ENCODE measurements at places on chromosomes 12 and 14. TPM values are rescaled to one million over a fixed set of nuclear protein-coding genes. Genes with fewer than 3 reads are reported as not detected.
A peak's percentile ranks its signal among the peaks of the same experiment; 100 is the strongest.

DNA sequence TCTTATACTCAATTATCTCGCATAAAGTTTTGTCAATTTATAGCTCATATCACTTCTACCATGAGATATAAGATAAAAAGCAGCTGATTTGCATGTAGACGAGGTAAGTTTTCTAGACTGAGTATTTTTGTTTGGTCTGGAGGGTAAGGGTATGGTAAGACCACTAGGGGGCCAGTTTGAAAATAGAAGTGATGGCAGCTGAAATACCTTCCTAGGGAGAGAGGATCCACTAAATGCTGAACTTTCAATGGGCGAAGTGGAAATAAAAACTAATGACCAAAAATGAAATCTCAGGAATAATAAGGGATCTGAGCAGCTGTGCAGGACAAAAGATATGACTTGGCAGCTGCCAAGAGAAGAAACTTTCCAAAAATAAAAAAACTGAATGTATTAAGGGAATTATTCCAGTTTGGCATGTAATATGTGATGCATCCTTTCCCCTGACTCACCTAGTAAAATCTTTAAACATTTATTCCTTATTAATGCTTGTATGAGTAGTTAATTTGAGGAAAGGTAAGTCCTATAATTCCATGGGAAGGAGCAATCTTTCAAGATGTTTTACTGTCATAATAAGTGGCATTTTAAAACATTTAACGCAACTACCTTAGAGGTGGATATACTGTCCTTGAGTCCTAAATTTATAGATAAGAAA is 754.5 kb downstream of the C12orf50 start:
- DNase-seq = no peak

- DNase-seq = no peak
Measured at GRCh38 chr14:78445275-78445674, 275.1 kb downstream of the NRXN3 start.

- DNase-seq = no peak
Measured at GRCh38 chr14:91883753-91884152, 16.4 kb upstream of the TC2N start.

GRCh38 chr14:75748336-75748735 is 87.3 kb downstream of the TTLL5 start:
- DNase-seq = no peak

DNA sequence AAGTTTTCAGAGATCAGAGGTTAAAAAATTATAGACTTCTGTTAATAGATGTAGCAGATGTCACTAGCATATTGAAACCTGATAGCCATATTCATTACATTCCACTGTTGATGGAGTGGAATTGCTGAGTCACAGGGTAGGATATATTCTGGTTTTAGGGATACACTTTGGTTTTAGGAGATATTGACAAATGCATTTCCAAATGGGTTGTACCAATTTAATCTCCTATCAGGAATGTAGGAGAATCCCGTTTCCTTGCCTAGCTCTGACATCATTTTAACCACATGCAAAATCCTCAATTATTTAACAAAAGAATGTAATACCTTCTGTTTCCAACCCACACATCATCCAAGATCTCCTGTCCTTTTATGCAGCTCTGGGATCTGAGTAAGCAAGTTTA is 30.7 kb upstream of the ESR2 start:
- DNase-seq = no peak

DNA sequence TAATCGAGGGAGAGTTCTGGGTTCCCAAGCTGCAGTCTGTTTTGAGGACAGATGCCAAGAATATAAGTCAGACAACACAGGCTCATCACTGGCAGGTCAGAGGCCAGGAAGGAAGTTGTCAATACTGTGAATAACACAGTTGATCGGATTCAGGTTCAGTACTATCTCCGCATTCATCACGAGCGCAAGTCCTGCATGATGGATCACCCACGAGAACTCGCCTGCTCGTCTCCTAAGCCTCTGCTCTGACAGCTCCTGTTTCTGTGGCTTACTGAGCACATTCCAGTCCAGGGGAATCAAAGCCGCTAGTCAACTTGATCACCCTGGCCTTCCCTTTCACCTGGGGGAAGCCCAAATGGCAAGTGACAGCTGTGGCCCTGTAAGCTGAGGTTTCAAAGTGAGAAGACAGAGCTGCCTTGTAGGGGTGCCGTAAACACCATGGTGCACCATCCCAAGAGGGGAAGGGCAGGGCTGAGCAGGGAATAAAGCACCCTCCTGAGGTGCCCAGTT is 60.1 kb upstream of the DICER1 start:
- DNase-seq = no peak

GRCh38 chr12:92871116-92871515 is 58.0 kb downstream of the EEA1 start:
- DNase-seq = no peak

DNA sequence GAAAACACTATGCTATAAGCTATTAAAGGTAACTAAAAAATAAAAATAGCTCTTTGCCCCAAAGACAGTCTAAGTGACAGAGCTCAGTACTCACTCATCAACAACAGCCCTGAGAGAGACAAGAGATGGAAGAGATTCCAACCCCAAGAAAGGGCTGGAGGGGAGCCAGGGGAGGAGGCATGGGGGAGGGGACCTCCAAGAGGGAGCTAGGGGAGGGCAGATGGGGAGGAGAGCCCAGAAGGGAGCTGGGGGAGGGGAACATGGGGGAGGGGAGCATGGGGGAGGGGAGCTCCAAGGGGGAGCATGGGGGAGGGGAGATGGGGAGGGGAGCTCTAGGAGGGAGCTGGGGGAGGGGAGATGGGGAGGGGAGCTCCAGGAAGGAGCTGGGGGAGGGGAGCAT is 7.7 kb downstream of the SSH1 start:
- no peak for DNase-seq

GRCh38 chr12:46983959-46984841 is 95.2 kb upstream of the PCED1B start:
- peak; percentile 44 for DNase-seq

- peak; percentile 35 for DNase-seq
Measured at GRCh38 chr12:67069451-67070306, 199.5 kb upstream of the CAND1 start.

DNA sequence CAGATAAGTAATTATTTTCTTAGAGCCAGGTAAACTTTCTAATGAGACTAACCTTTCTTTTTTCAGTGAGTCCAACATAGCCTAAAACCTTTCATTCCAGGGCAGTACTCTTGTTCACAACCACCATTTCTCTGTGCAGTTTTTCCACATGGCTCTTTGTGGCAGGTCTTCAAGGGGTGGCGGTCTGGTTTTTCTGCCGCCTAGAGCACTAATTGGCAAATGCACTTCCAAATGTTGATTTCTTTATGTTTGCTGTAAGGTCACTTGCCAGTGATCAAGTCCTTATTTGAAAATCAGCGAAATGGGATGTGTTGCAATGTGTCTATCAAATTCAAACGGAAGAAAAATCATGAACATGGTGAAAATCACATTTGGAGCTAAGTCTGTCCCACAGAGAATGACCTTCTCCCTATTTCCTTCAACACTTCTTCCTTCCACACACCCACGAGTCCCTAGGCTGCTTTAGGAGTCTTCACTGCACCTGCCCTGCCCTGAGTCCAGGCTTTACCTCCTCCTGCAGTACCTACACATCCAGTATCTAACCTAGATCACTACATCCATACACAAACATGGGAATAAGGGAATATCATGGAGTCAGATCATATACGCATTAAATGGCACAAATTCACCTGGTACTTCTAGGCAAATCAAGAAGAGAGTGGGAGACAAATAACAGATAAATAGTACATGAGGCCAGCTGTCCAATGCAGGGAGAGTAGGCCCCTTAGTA is 1.9 kb downstream of the SRGAP1 start:
- no peak for DNase-seq

GRCh38 chr12:15322164-15323061 is at the start of gene PTPRO:
PTPRO (plus strand) TSS chr12:15322508.
- no peak for DNase-seq

- no peak for DNase-seq
Measured at GRCh38 chr12:88334271-88334670, 192.2 kb downstream of the TMTC3 start.

DNA sequence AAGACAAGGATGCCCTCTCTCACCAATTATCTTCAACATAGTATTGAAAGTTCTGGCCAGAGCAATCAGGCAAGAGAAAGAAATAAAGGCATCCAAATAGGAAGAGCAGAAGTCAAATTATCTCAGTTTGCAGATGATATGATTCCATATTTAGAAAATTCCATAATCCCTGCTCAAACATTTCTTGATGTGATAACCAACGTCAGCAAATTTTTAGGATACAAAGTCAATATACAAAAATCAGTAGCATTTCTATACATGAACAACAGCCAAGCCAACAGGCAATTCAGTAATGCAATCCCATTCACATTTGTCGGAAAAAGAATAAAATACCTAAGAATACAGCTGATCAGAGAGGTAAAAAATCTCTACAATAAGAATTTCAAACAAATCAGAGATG is 969.7 kb upstream of the USP15 start:
- DNase-seq = no peak

DNA sequence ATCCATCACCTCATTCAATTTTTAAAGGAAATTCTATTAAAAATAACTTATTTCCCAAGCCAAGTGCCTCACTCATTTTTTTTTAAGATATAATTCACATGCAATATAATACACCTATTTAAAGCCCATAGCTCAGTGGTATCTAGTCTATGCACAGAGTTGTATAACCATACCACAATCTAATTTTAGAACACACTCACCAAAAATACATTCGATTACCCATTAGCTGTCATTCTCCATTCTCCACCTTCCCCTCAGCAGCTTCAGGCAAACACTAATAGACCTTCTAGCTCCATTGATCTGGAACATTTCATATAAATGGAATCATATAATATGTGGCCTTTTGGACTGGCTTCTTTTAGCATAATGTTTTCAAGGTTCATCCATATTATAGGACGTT is 49.5 kb downstream of the CLMN start:
- no peak for DNase-seq

- no peak for DNase-seq
Measured at GRCh38 chr14:93703941-93704340, 84.3 kb downstream of the PRIMA1 start.

- no peak for DNase-seq
Measured at GRCh38 chr12:104712477-104712876, 245.6 kb downstream of the SLC41A2 start.

DNA sequence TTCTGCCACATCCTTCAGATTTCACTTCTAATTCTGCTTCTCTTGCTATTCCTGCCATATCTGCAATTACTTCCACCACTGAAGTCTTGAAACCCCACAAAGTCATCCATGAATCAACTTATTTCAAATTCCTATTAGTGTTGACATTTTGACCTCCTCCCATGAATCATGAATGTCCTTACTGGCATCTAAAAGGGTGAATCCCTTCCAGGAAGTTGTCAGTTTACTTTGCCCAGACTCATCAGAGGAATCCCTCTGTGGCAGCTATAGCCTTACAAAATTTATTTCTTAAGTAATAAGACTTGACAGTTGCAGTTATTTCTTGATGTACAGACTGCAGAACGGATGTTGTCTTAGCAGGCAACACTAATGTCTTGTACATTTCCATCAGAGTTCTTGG is 162.9 kb downstream of the PCNX1 start:
- DNase-seq = no peak

DNA sequence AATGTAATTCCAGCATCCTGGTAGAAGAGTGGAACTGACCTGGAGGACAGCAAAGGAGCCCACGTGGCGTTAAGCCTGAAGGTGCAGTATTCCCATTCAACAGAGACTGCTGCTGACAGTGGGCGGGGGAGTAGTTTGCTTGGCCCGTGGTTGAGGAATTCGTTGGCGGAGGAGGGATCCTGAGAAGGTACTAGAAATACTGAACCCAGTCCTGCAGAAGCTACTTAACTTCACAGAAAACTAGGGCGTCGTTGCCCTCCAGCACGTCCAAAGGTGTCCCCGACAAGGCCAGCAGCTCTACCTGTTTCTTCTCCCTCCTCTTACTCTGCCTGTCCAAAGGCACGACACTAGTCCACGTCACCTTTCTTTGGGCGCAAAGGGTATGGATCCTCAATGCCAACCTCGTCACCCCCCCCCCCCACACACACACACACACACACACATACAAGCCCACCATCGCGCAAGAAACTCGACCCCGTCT is 303 bp downstream of the PUS7L start:
- no peak for DNase-seq

DNA sequence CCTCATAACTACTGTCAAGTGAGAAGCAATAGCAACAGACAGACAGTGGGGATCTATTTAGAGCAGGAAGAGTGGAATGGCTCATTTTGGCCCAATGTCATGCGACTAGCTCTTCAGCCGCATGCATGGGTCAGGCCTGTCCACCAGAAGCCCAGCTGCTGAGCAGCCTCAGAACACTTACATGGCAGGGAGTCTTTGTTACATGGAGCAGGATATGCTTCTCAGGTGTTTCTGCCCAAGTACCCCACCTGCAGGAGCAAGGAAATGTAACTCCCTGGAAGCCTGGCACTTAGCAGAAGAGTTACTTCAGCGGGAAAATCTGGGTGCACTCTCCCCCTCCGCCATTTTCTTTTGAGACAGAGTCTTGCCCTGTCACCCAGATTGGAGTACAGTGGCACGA is 73.5 kb upstream of the ARHGAP5 start:
- no peak for DNase-seq

DNA sequence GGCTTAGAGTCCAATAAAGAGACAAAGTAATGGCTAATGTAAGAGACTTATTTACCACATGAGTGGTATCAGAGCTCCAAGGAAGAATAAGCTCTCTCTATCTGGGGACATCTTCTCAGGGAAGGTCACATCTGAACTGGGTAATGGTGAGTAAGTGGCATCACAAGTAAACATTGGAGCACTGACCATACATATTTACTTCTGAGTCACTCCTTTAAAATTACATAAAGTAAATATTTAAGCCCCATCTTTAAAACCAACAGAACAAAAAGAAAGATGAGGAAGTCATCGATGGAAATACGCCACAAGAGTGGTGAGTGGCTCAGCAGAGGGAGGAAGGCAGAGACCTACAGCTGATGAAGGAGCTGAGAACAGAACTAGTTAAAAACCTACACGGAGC is 159.9 kb downstream of the DUSP6 start:
- DNase-seq = no peak

DNA sequence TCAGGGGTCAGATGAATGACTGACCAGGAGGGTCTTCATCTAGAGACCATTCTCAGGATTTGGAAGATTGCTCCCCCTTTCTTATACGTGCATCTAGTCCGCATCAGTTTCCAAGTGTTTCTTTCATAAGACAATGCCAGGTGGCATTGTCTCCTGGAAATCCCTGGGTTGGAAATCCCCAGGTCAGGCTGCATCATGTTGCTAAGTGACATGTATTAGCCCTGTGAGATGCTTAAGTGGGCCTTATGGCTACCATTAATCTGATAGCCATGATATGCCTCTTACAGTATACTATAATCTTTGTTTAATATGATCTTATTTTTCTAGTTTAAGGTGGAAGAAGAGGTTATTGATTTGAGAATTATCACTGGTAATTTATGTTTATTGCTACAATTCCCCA is 92.8 kb downstream of the DIO3 start:
- DNase-seq = no peak

The ANKRD33 gene
- not detected for total RNA-seq

The CCDC38 gene
- total RNA-seq = not detected

The KCNMB4 gene
- total RNA-seq = 0.23 TPM

The BEST3 gene
- not detected for total RNA-seq

The DDX54 gene
- total RNA-seq = 55.6 TPM

The IPO8 gene
- total RNA-seq = 46.1 TPM
